Forelimb muscle (tissue), 1 donor: ENCODE measurements at places on chromosomes 11 and 22. TPM values are rescaled to one million over a fixed set of nuclear protein-coding genes. Genes with fewer than 3 reads are reported as not detected.

- no peak for DNase-seq
Measured at GRCh38 chr11:15769203-15769602, 587.1 kb downstream of the SOX6 start.

Gene CARD10
- polyA plus RNA-seq, result 10.8 TPM

Gene OR5D13
- polyA plus RNA-seq, result not detected

GRCh38 chr22:39219071-39220039 lies 25.4 kb downstream of the PDGFB start:
- no peak for DNase-seq

DNA sequence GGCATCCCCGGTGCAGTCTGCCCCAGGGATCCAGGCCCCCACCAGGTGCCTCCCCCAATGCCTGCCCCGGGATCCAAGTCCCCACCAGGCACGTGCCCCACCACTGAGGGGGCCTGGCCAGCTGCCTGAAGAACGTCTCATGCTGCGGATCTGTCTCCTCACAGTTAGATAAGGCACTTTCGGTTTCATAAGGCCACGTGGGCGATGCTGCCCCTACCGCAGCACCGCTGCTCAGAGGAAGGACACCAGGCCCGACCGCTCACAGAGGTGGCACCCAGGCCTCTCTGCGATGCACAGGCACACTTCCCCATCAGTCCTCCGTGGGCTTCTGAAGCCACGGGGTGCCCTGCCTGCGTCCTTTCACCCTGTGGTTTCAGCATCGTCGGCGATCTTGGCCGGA lies 68.1 kb upstream of the BID start:
- no peak for DNase-seq

Gene CSNK1E
- polyA plus RNA-seq, result 115 TPM

DNA sequence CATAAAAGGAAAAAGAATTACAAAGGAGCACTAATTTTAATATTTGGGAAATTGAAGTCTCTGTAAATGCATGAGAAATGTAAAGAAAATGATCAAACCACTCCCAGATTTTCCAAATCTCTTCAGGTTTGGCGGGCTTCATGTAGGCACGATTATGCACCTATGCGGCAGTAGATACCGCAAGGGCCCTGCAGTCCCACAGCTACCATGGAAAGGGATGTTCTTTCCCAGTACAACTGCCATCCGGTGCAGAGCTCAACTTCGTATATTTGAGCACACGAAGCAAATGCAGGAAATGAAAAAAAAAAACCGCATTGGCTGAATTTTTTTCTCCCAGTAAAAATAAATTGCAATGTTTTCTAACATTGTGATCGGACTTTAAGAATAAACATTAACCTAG lies 1.4 kb downstream of the SLC17A6 start:
- no peak for DNase-seq

DNA sequence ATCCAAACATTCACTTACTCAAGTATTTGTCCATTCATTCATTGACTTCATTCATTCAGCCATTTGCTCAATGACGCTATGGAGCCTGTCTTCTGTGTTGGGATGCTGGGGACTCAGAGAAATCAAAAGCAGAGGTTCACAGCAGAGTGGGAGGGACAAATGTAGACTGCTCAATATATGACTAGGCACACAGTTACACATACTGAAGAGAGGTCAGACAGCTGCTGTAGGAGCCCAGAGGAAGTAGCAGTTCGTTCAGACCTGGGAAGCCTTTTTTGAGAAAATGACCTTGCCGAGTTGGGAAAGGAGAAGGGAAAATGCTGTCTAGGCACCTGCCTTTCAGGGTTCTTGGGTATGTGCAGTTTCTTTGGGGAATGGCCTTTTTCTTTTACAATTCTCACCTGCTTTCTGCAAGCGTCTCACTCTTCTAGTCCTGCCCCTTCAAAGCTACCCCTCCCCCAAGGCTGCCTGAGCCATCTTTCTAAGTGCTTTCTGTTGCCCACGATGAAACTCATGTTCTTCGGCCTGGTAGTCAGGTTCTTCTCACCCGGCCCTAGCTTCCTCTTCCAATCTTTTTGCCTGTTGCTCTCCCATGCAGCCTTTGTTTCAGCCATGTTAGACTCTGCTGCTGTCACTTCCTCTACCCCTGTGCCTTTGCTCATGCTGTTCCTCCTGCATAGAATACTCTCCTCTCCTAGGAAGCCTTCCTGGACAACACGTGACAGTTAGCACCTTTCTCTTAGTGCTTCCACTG lies 4.2 kb upstream of the UVRAG start:
- no peak for DNase-seq

- no peak for DNase-seq
Measured at GRCh38 chr11:6941970-6942369, 15.7 kb downstream of the ZNF215 start.

DNA sequence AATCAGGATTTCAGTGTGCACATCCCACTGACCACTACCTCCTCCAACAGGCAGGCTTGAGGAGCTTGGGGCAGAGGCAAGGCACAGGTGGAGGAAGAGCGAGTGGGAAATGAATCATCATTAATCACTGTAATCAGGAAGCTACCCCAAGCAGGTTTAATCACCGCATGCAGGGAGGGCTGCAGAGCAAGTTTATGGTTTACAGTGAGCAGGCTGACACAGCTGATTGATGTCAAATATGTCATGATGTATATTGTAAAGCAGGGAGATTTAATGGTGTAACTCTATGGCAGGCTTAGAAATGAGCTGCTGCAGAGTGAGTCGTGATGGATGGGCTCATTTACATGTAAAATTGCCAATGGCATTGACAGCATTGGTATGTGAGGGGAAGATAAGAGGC lies 441.0 kb downstream of the NTM start:
- no peak for DNase-seq

DNA sequence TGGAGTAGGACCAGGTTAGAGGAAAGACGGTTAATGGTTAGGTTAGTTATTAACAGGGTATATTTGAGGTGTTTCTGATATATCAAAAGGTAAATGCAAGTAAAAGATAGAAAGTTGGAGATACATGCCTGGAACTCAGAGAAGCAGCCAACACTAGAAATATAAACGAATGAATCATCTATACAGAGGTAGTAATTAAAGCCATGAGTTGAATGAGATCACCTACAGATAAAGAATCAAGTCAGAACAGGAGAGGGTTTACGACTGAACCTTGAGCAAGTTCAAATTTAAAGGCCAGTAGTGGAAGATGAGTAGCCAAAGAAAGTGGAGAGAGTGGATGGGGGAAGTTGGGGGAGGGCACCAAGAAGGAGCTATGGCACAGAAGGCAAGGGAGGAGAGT lies 73.9 kb downstream of the SPON1 start:
- no peak for DNase-seq

Gene SLC16A8
- polyA plus RNA-seq, result 2.7 TPM

GRCh38 chr11:128470081-128470480 lies 117.3 kb downstream of the ETS1 start:
- DNase-seq, result no peak

Gene DKK3
- 57.3 TPM for polyA plus RNA-seq

Gene CRYBB3
- 0.32 TPM for polyA plus RNA-seq

GRCh38 chr22:23181721-23182308 lies 1.5 kb downstream of the BCR start:
- no peak for DNase-seq

- peak; percentile 65 for DNase-seq
Measured at GRCh38 chr11:128365044-128365443, 222.3 kb downstream of the ETS1 start.

Gene DRICH1
- polyA plus RNA-seq, result 0.35 TPM

Gene MUC6
- polyA plus RNA-seq, result 0.25 TPM

GRCh38 chr11:19242179-19242932 lies 1.6 kb upstream of the E2F8 start:
- DNase-seq, result no peak

GRCh38 chr11:57214098-57214417 lies 23.0 kb downstream of the APLNR start:
- DNase-seq, result no peak

Gene ZBTB3
- polyA plus RNA-seq, result 4.1 TPM

Gene PGR
- polyA plus RNA-seq, result not detected

Gene FAM111B
- polyA plus RNA-seq, result 5.6 TPM

GRCh38 chr11:12121517-12121916 lies 11.1 kb downstream of the MICAL2 start:
- no peak for DNase-seq

GRCh38 chr22:32674925-32675825 lies 126.3 kb upstream of the TIMP3 start:
- no peak for DNase-seq

GRCh38 chr11:86537541-86538222 lies 134.7 kb downstream of the ME3 start:
- no peak for DNase-seq

Gene OR8G5
- polyA plus RNA-seq, result not detected

DNA sequence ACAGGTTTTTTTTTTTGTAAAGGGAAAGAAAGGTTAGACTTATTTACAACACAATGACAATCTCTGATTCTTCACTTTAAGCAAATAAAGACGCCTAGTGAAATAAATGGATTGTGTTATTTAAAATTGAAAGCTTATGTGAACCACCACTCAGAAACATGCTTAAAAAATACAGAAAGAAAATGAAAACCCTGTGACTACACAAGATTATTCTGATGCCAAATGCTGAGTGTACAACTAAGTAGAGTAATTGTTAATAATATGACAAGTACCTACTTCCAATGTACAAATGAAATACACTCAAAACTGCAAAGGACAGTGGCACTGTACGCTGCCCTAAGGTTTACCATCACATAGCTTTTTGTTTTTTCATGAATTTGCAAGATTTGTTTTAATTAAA lies 1.0 kb downstream of the BLID start:
- DNase-seq, result no peak

DNA sequence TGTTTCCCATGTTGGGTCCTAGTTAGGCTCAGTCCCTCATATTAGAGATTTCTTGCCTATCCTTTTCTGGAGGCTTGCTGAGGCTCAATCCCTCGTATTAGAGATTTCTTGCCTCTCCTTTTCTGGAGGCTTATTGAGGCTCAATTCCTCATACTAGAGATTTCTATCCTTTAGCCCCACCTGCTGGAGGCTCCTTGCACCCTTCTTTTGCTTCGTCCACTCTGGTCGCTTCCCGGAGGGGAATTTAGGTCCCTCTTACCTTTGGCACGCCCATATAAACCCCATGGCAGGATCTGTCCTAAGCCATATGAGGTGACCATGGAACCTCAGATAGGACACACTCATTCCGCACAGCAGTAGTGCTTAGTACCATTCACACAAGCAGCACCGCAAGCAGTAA lies 15.9 kb downstream of the CYP2D6 start:
- DNase-seq, result no peak

Gene TBX1
- 25.3 TPM for polyA plus RNA-seq

Gene GLYATL2
- polyA plus RNA-seq, result 1.3 TPM

GRCh38 chr11:34997952-34998528 lies 81.6 kb downstream of the PDHX start:
- DNase-seq, result no peak

Gene PTPRCAP
- polyA plus RNA-seq, result 1.1 TPM

Gene GRK3
- polyA plus RNA-seq, result 6.7 TPM

GRCh38 chr11:126791991-126792390 lies 208.6 kb downstream of the KIRREL3 start:
- no peak for DNase-seq

GRCh38 chr11:64334764-64335735 lies 5.0 kb upstream of the CCDC88B start:
- DNase-seq, result no peak

DNA sequence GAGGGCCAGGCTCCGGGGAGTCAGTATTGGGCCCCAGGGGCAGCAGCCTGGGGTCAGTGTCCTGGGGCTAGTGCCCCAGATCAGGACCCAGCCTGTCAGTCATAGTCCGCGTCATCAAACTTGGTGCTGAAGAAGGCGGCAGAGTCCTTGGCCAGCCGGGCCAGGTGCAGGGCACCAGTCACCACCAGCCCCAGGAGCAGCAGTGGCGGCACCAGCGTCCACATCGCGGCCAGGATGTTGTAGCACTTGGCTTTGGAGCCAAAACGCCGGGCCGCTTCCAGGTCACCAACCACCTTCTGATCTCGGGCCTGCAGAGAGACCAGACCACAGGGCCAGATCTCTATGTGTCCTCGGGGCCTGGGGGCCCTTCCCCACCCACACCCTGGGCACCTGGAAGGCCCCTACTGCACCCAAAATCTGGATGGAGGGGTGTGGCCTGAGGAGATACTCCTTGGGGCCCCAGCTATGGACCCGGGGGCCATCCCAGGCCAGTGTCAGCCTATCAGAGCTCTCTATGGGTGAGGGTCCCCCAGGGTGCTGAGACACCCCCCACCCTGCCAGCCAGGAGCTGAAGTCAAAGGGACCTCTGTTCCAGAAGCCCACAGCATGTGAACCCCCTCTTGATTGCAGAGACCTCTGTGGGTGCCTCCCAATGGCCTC lies 790 bp downstream of the IFITM5 start:
- DNase-seq, result no peak

DNA sequence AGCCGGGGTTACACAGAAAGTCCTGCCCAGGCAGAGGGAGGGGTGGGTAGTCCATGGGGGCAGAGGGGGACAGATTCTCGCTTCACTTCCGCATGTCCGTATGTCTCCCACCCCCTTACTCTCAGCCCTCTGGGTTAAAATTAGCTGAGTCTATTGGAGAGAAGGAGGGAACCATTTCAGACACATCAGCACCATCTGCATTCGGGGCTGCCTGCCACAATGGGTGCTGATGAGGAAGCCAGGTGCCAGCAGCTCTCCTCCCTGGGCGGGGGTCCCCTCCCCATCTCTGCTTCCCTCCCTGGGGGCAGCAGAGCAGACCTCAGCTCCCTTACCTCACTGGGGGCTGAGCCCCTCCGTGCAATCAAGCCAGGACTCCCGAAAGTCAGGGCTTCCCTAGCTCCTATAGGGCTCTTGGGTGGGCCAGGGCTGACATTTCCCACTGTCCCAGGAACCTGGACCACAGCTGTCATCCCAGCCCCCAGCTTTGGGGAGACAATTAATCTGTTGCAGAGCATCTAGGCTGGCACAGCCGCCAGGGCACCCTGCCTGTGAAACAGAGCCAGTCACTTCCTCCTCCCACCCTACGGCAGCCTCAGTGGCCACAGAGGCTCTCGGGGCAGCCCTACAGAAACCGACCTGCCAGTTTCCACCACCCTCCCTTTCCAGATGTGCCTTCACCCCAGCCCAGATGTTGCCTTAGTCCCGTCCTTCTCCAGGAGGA lies 67.3 kb downstream of the PDE2A start:
- no peak for DNase-seq

Gene OR6T1
- polyA plus RNA-seq, result not detected

Gene HEPHL1
- 0.04 TPM for polyA plus RNA-seq
